8988T (cell line): ENCODE measurements at places on chromosomes 6 and 20.

DNA sequence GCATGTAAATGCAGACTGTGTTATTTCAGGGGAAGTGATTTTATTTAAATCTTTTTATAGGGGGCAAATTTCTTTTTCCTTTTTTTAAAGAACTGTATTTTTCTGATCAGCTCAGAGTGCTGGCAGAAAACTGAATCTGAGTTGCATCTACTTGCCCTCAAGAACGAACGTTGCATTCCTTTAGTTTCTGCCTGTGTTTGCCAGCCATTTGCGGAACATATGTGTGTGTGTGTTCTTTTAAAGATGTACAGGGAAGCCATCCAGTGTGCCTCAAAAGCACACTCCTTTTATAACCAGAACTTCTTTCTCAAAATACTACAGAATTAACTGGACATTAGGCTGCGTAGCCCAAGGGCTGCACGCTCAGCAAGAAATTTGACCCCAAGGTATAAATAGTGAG is 25.8 kb upstream of the INSM1 start:
- DNase-seq, result no peak

DNA sequence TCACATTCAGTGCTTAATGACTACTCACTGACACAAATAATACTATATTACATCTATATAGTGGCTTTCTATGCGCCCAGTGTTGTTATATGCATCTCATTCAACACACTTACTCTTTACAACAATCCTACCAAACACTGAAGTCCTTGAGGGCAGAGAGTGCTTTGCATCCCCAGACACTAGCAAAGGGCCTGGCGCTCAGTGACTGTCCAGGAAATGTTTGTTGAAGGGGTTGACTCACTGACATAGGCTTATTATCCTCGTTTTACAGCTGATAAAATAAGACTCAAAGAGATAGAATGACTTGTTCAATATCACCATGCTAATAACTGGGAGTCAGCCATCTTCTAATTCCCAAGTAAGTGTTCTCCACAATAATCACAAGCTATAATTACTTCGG is 163.3 kb downstream of the ARHGAP18 start:
- DNase-seq, result no peak

DNA sequence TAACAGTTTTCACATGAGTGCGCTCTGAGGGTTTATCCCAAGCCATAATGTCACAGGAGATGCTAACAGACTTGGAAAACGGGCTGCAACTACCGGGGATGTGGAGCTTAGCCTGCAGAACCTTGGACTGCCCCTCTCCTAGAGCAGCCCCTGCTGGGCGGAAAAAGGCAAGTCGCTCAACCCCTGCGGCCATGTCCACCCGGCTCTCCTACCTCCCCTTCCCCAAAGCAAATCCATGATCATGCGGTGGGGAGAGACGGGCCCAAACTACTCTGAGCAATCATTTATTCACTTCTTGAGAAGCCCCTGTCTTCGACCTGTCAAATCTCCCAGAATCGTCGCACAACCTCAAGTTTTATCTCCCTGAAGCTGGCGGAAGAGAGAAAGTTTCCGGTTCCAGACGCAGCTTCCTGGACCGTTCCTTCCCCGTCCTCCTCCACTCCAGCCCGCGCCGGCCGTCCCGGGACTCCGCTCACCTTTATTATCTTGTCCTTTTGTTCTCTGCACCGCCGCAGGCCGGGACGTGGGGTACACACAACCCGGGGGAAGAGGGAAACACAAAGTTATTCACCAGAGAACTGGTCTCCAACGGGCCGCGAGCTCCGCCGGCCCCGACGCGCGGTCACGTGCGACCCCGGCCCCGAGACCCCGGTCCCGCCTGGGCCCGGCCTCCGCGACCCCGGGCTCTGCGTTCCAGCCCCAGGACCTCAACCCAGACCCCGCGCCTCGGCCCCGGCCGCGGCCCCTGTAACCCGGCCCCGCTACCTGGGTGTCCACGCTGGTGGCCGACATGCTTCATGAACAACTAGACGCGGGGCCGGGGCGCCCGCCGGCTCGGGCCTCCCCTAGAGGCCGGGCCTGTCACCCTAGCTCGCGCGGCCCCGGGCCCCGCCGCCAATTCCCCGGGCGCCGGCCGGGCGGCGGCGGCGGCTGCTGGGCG is 560 bp downstream of the YTHDF1 start:
- DNase-seq, result peak; percentile 95

DNA sequence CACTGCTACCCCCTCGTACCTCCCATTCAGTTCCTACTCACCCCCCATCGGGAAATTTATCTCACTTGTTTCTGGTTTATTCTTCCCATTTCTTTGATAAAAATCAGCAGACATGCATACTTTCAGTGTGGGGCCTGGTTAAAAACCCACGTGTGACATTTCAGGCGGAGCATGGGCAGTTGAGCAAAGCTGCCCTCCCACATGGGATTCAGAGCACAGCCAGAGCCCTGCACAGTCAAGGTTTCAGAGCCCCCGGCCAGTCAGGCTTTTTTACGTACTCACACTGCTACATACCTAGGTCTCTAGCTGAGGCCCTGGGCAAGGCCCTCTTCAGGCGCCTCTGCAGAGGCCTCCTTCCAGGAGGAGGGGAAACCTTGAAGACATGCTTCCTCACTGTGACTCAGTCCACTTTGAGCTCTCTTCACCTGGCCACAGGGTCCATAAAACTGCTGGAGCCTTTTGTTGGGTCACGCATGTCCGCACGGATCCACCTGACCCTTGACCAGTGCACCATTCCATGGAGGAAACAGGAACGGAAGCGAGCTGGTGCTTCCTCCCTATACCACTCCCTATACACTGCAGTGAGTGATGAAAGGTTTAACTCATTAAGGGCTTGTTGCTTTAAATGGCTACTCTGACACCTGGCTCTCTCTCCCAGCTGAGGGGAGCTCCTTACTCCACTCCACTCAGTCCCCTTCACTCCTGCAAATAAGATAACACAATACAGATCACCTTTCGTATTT is 713.3 kb downstream of the PRKN start:
- DNase-seq, result no peak

- DNase-seq, result no peak
Measured at GRCh38 chr6:124941259-124941658, 21.0 kb upstream of the RNF217 start.

DNA sequence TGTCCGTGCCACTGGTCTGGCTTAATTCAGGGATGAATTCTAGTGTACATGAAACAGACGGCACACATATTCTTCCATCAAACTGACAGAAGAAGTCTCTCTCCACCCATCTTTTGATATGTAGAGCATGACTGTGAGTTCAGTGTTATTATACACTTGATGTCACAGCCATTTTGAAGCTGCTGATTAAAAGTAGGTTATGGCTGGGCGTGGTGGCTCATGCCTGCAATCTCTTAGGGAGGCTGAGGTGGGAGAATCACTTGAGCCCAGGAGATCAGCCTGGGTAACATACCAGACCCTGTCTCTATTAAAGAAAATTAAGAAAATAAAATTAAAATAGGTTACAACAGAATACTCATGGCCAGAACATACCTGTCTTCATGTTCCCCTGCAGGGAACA is 20.7 kb downstream of the C6orf15 start:
- no peak for DNase-seq

DNA sequence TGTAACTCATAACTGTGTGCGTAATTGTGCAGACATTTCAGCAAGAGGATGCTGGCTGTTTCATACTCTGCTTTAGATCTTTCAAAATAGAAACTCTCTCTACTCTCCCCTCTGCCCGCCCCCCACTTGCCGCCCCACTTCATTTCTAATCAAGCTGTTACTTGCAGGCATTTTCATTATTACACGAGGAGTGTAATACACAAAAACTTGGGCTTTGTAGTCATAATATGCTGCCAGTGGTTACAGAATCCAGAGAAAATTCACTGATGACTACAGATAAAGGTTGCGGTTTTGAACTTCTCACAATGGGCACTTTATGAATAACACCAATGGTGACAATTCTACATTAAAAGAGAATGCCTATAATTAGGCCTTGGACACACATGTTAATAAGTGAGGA is 194.0 kb upstream of the POU3F2 start:
- DNase-seq, result no peak
